Uterus (tissue), 4 donors: ENCODE measurements at places on chromosomes 3 and 15. TPM values are rescaled to one million over a fixed set of nuclear protein-coding genes. Genes with fewer than 3 reads are reported as not detected.

NRROS gene
- 7.5 TPM for total RNA-seq

ZKSCAN7 gene
- 2.4 TPM for total RNA-seq

DNA sequence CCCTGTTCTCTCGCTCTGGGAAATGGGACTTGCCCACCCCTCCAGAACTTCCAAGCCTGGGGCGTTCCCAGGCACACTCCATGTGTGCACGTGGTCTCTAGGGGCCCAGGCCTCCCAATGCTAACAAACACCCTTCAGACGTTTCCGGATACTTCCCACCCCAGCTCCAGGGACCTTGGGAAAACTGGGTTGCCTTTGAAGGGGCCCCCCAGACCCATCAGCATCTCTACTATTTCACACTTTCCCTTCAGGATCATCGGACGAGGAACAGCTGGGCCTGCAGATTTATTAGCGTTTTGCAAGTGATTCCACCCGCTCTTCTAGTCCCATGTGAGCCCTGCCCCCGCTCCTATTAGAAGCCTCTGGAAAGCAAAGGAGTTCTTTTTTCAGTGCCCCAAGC is 63.2 kb downstream of the MAGEF1 start:
- H3K4me3 ChIP-seq = no peak overlapping the region
- peak; percentile 35 for DNase-seq
- H3K4me1 ChIP-seq = no peaks in the 10 kb centered on the region
- no peaks in the 10 kb centered on the region for H3K36me3 ChIP-seq

- H3K27ac ChIP-seq = no peak overlapping the region
- H3K27me3 ChIP-seq = no peaks in the 10 kb centered on the region
- peak; percentile 32 for DNase-seq
- H3K36me3 ChIP-seq = no peaks in the 10 kb centered on the region
- H3K4me1 ChIP-seq = no peaks in the 10 kb centered on the region
Measured at GRCh38 chr15:48190932-48191573, 412 bp upstream of the CTXN2 start.

PPP1R14D gene
- total RNA-seq = not detected

DNA sequence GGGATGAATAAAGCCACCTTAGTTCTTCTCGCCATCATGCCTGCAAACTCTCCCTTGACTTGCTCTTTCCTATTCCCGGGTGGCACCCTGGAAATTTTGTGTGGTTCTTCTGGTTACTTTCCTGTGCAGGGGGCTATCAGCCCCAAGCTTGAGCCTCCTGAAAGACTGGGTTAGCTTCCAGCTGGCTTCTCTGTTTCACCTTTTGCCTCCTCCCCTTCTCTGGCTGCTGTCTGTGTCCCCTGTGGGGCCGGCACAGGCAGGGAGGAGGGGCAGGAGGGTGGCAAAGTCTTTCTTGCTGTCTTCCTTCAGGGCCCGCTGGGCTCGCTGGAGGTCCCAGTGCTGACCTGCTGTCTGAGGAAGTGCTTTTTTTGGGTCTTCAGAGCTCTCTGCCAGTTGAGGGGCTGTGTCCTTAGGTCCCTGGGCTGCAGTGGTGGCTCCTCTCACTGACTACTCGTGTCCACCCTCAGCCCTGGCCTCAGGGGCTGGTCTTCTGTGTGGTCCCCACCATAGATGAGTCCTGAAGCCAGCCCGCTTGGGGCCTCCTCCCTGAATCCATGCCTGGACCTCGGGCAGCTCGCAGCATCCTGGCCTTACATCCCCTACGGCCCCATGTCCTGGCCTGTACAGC is 196.5 kb downstream of the KLF13 start:
- H3K27ac ChIP-seq = no peak overlapping the region
- H3K36me3 ChIP-seq = no peaks in the 10 kb centered on the region
- no peaks in the 10 kb centered on the region for H3K4me1 ChIP-seq
- no peak overlapping the region for H3K4me3 ChIP-seq
- H3K27me3 ChIP-seq = no peaks in the 10 kb centered on the region
- DNase-seq = no peak

- no peak overlapping the region for H3K27ac ChIP-seq
- no peak overlapping the region for H3K4me3 ChIP-seq
- H3K4me1 ChIP-seq = no peaks in the 10 kb centered on the region
Measured at GRCh38 chr3:18394384-18394995, 30.6 kb downstream of the SATB1 start.

SGO1 gene
- not detected for total RNA-seq
